ENCODE measurements at places on chromosomes 1 and 21. TPM values are rescaled to one million over a fixed set of nuclear protein-coding genes. Genes with fewer than 3 reads are reported as not detected.

DNA sequence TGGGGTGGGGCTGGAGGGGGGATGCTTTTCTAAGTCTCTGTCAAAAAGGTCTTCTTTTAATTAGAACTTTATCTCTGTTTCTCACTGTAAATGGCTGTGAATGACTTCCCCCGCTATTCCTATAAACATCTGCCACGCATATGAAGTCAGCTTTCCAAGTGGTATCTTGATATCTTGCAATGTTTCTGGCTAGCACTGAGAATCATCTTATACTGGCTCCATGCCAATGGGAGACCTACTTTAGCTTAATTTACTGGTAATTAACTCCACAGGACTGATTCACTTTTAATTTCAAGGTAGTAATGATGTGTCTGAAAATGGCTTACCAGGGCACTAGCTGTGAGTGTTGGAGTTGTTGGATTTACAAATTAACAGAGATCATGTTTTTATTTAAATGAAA lies 4.3 kb downstream of the GPR88 start:
- DNase-seq, result no peak

- peak; percentile 55 for DNase-seq
These were observed 14.7 kb downstream of the PROX1 start for GRCh38 chr1:214002472-214002871.

DNA sequence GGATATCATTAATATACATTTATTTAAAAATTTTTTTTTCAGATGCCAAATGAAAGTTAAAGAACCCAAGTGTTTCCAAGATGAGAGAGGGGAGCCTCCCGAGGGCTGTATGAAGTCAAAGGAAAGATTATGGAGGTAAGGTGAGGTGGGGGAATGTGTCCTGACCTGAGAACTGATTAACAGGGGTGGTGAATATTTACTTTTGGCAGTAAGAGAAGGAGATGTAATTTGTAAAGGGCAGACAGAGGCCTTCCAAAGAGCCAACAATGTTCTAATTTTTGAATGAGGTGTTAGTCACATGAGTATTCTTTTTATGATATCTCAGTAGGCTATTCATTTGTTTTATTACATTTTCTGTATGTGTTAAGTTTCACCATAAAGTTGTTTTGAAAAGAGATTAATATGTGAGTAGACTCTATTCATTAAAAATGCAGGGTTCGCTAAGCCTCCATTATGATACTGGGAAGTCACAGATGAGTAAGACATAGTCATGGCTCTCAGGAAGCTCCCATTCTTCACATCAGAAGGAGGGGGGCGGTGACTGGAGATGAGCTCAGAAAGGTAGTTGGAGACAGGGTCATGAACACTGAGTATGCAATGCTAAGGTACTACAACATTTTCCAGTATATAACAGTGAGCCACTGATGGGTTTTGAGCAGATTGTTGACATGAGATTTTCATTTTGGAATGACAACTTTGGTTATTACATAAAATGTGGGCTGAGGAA lies 62.4 kb upstream of the TNFSF18 start:
- peak; percentile 85 for DNase-seq

DNA sequence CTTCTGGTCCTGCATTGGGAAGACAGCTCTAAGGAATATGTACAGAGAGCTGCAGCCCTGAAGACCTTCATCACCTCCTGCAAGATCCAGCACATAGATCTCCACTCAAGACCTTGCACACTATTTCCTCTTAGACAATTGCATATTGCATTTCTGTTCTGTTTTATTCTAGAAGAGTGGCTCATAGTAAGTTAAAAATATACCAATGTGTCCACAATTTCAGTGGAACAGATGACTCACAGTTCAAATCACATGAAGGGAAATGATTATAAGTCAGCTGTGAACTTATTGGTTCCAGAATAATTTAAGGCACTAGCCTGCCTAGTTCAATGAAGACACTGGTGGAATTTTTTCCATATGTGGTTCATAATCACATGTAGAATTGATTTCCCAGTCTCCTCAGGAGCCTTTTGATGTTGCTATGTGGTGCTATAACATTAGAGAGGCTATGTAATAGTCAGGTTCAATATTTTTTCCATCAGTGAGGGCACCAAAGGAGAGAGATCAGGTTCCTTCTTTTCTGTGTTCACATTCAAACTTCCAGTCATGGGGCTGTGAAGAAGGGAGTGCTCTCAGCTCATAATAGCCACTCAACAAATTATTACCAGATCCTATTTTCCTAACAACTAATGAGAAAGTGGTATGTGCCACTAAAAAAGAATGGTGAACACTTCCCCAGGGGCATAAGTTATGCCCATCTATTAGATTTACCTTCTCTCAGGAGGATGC lies 9.8 kb upstream of the AK5 start:
- peak; percentile 76 for DNase-seq

DNA sequence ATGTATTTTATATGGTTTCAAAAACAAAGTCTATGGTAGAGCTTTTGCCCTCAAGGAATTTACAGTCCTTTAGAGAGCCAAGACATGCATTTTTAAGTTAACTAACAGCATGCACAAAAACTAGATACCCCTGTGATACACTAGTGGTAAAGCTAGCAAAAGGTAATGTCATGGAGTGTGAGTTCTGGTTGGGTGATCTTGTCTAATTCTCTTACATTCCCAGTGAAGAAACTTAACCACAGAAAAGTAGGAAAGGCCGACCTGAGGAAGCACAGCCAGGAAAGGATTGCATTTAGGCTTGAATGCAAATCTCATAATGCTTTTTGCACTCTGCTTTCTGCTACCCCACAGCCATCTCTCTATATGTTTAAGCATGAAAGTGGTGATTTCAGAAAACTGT lies 202.2 kb downstream of the ROR1 start:
- no peak for DNase-seq

- no peak for DNase-seq
These were observed 27.4 kb downstream of the URB2 start for GRCh38 chr1:229653420-229653819.

DNA sequence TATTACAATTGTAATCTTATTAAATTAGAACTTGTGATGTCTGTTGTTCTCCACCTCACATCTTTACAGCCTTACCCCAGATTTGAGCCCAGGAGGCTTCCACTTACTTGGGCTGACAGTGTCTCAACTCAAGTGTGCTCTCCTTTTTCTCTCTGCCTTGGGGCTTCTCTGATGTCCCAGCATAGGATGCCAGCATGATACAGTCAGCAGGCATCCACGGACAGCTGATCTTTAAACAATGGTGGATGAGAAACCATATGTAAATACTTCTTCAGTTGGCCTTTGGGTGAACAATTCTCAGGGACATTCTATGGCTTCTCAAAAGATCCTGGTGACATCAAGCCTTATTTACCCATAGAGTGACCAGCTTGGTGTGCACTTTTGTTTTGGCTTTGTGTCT lies 107.6 kb upstream of the GORAB start:
- DNase-seq, result peak; percentile 56

DNA sequence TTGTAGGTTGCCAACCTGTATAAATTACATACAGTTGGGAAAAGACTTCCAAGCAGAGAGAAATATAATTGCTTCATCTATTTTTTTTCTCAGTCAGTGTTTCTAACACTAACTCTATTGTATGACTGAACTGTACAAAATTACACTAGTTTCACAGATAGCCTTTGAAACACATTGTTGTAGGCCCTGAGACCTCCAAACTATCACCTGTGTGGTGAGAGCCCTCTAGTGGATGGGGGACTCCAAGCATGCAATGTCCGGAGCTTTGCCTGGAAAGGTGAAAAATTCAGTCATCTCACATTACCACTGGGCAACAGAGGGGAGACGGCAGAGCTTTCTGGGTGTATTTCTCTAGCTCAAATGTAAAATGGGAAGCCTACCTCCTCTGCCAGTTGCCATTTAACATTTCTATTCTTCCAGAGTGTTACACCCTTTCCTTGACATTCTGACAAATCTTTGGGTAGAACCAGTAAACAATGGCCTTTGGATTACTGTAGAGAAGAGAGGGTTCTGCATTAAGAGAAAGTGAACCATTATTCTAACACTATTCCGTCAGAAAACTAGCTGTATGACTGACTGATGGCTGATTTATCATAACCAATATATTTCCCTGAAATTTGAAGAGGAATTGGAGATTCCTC lies 212.2 kb downstream of the LYPLAL1 start:
- DNase-seq, result peak; percentile 71

DNA sequence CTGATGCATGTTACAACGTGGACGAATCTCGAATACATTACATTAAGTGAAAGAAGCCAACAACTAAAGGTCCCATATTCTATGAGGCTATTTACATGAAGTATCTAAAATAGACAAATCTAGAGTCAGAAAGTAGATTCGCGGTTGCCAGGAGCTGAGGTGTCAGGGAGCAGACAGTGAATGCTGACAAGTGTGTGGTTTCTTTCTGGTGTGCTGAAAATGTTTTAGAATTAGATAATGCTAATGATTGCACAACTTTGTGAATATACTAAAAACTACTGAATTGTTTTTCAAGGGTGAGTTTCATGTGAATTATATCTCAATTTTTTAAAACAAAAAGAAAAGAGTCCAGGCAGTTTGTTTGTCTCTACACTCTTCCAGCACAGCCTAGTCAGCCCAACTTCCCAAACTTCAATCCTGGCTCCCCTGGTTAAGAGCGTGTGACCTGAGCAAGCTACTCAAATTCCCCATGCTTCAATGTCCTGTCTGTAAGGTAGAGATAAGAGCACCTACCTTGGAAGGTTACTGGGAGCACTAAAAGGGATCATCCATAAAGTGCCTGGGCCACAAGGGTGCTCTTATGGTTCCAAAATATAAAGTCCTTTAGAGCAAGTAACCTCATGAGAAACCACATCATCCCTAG lies 20.9 kb downstream of the HLCS start:
- DNase-seq, result peak; percentile 28

DNA sequence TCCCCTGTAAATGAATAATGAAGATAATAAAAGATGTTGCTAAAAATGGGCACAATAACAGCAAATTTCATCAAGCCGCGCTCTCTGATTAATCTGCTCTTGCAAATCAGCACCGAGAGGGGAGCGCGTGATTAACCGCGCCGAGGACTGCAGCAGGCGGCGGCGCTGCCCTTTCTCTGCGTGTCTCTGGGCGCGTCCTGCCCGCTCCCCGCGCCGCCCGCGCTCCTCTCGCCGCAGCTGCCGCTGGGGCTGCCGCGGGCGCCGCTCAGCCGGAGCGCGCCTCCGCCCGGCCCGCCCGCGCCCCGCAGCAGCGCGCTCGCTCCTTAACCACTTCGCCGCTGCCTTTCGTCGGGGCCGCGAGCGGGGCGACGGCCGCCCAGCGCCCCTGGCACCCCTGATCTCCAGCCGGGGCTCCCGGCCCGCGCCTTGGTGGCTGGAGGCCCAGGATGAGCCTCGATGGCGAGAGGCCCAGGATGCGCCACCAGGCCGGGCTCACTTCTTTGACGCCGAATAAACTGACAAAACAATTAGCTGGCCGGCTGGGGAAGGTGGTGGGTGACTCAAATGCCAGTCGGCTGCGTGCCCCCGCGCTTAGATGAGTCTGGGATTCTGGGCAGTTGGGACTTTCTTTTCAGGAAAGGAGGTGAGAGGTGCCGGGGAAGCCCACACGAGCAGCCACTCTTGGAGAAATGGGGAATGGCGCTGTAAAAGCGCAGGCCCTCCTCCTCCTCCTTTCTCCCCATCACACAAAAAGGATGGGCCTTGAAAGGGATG lies 221.4 kb upstream of the PKN2 start:
- DNase-seq, result peak; percentile 17

DNA sequence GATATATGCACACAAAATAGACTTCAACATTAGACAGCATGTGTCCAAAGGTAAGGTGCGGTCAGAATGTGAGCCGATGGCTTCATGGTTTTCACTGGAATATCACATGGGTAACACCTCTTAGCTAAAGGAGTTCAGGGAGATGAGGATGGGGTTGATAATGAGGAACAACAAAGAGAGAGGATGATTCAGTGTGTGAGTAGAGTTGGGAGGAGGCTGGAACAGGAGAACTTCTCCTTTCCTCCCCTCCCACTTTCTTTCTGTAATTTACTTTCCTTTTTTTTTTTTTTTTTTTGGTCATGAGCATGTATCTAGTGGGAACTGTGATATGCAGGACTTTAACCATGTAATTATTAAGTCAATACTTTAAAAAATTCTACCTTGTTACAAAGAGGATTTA lies 99.4 kb downstream of the FASLG start:
- DNase-seq, result no peak

DNA sequence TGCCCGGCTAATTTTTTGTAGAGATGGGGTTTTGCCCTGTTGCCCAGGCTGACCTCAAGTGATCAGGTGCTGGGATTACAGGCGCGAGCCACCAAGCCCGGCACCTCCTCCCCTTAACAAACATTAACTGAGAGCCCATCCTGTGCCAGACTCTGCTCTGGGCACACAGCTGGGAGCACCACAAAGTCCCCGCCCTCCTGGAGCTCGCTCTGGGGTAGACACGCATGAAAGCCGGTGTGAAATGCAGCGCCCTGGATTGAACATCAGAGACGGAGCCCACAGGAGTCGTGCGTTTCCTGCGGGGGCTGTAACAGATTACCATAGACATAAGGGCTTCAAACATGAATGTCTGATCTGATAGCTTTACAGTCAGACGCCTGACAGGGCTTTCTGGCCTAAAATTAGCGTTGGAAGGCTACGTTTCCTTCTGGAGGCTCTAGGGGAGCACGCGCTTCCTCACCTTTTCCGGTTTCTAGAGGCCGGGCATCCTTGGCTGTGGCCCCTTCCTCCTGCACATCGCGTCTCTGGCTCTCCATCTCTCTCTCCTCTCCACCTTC lies 14.3 kb downstream of the SLC27A3 start:
- no peak for DNase-seq

GRCh38 chr1:229048896-229049295 lies 222.0 kb upstream of the RAB4A start:
- DNase-seq, result no peak

- peak; percentile 46 for DNase-seq
These were observed 2.1 kb upstream of the IPP start for GRCh38 chr1:45752441-45753052.

- no peak for DNase-seq
These were observed 6.3 kb downstream of the MAST2 start for GRCh38 chr1:45809761-45810160.

GRCh38 chr1:228334226-228334935 lies 72.3 kb downstream of the TRIM11 start:
- no peak for DNase-seq

CENPL gene
- 21.9 TPM for total RNA-seq

UBXN10 gene
- not detected for total RNA-seq

TMEM82 gene
- not detected for total RNA-seq

FLG gene
- total RNA-seq, result not detected

ACKR1 gene
- not detected for total RNA-seq

SLAMF8 gene
- not detected for total RNA-seq

TNFRSF18 gene
- not detected for total RNA-seq

PPFIA4 gene
- total RNA-seq, result 5.4 TPM

PSMD4 gene
- total RNA-seq, result 289 TPM

HAO2 gene
- total RNA-seq, result not detected

FOXJ3 gene
- 30.5 TPM for total RNA-seq

CA6 gene
- total RNA-seq, result not detected

CD1D gene
- total RNA-seq, result not detected

BSND gene
- total RNA-seq, result not detected

OR2L8 gene
- not detected for total RNA-seq

CCDC17 gene
- total RNA-seq, result 0.56 TPM

IVL gene
- not detected for total RNA-seq

NUDT4B gene
- total RNA-seq, result 19.9 TPM

All from IMR-90 (cell line).